ENCODE measurements at places on chromosomes 1 and 21.
A peak's percentile ranks its signal among the peaks of the same experiment; 100 is the strongest.

DNA sequence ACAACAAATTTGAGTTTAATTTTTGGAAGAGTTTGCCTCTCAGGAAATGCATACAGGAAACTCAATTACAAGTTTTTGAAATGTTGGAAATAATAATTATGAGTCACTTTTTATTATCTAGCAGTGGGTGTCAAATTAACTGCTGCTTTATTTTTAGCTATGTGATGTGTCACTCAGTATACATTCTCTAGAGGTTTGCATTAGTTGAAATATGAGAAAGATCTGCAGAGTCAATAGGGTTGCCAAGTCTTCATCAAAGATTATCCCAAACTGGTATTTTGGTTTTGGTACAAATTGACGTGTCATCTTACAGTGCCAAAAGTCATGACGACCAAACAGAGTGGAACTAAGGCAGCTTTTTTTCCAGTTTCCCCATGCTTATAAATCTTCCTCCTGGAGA lies 54.3 kb upstream of the DIPK1A start:
- no peak for DNase-seq

DNA sequence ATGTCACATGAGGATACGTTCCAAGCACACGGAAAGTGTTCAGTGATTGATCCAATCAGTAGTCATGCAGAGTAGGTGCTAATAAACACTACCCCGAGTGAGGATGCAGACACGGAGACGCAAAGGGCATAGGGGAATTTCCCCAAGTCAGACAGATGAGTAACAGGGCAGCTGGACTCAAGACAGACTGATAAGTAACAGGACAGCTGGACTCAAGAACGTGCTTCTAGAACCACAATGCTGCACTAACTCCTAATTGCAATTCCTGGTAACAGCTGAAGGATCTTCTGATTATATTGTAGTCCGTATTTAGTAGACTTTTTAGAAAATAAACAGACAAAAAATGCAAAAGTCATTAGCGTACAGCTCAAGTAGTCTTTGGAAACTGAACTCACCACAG lies 1.9 kb upstream of the OR2T10 start:
- DNase-seq = no peak

- DNase-seq = no peak
Measured at GRCh38 chr1:225917536-225917935, 6.5 kb downstream of the PYCR2 start.

GRCh38 chr1:117894078-117894477 lies 35.3 kb downstream of the GDAP2 start:
- DNase-seq = no peak

- DNase-seq = no peak
Measured at GRCh38 chr1:168623831-168624230, 47.4 kb downstream of the XCL1 start.

DNA sequence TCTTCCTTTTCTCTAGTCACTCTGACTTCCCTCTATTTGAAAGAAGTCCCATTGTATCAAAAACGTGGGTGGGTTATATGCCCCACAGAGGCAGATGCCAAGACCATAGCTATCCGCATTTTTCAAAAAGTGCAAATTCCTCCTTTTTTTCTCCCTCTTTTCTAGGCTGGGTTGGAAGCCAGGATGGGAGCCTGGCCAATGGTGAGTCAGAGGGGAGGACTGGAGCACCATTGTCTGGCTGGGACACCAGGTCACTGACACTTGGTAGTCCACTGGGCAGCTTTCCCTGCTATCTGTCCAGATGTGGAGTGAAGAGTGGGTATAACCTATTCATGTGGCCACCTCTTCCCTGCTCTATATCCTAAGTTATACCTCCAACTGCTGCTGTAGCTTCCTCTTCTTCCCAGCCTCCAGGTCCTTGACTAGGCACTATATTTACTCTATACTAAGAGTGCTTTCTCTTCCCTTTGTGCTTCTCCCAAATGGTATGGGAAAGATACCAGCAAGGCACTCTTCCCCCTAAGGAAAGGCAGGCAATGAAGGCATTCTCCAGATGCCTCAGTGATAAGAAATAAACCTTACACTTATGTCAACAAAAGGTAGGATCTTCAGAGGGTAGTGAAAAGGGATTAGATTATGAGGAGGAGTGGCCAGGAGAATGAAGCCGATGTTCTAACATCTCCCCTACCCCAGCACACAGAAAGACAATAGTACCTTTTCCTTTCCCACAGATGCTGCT lies 12.9 kb downstream of the PI4KB start:
- no peak for DNase-seq

GRCh38 chr1:63119575-63120155 lies 202.7 kb upstream of the FOXD3 start:
- DNase-seq = no peak

DNA sequence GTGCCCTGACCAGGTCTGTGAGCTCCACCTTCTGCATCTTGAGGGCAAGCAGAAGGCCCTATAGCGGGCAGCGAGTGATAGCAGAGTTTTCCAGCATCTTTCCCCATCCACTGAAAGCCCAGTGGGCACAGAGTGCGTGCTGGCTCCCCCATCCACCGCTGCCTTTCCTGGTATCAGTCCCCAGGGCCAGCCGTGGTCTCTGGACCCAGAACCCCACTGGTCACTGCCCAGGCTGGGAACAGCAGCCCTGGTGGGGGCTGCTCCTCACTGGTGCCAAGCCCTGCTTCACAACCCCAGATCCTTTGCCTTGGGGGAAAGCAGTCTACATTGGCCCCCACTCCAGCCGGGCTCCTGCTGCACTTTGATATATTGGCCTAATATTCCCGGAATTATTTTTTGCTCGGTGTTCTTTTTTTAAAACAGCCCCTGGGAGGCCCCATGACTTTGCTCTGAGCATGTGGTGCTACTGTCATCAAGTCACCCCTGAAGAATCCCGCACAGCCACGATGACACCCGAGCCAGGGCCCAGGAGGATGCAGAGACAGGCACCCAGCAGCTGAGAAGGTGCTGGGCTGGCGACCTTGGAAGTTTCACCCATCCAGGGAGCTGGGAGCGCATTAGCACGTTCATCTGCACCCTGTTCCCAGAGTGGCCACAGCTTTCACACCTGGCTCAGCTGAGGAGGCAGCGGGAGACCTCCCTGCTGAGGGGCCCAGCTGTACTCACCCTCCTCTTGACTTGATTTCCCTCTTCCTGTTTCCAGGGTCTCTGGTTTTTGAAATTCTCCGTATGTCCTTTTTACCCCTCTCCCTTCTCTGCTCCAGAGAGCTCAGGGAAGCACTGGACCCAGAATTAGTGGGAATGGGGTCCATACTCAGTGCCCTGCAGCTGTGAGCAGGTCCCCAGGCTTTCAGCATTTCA lies 56.9 kb downstream of the KLHDC7A start:
- DNase-seq = no peak

- no peak for DNase-seq
Measured at GRCh38 chr1:64597113-64597512, 127.2 kb downstream of the CACHD1 start.

- DNase-seq = peak; percentile 80
Measured at GRCh38 chr1:192516776-192517297, 58.7 kb upstream of the RGS1 start.

DNA sequence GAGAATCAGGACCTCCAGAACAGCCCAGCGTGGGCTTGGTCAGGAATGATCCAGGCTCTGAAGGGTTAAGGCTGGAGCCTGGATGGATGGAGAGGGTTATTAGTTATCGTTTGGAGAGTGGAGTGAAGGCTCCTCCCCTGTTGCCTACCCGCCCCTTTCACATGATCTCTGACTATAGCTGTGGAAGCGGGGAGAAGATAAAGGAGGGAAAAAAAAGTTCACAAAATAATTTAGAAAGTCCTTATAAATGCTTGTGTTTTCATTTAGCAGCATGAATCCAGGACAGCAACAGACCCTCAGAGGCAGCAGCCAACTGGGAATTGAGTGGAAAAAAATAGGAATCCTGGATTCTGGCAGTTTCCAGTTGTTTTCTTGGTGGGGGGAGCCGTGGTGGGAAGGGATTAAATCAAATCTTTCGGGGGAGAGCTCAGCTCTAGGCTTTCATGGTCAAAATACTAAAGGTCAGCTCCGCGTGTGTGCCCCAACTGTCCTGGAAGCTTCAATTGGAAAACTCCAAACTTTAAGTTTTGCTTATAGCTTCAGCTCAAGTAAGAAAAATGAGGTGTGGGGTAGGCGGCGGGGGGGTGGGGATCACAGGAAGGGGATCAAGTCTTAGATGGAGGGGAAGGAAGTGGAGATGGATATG lies 595 bp upstream of the DDR2 start:
- no peak for DNase-seq
